ENCODE measurements at places on chromosomes 2 and 18.

GRCh38 chr2:64866797-64867196 is 122.4 kb upstream of the SLC1A4 start:
- no peak for DNase-seq

- DNase-seq = no peak
Observed at GRCh38 chr2:96195410-96196066, 13.1 kb downstream of the STARD7 start.

DNA sequence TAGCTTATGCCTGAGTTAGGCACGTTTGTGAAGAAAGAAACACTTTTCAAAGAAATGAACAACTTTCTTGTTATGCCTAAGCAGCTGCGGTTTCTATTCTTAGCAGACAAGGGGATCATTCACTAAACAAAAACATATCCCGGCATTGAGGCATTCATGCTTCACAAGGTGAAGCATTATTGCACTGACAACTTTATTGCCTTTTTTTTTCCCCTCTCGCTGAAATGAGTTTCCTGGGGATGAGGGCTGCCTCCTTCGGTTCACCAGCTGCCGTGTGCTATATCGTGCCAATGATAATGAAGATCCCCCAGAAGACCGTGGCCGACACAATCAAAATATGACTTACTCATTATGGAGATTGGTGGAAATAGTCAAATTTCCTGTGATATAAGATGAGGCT is 288.2 kb upstream of the ST6GAL2 start:
- no peak for DNase-seq

DNA sequence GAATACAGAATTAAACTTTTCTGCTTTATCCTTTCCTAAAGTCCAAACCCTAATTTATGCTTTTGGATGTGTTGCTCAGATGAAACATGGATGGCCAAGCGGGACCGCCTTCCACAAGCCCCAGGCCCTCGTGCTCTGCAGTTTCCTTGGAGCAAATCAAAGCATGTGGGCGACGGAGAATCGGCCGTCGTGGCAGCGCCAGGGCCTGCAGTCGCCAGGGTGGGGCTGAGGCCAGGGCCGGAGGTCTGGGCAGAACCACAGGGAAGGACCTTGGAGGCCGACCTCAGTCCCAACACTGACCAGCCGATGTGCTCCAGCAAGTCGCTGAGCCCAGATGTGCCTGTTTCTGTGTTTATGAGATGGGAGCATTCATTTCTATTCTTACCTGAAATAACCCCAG is 108.1 kb downstream of the MBP start:
- no peak for DNase-seq

GRCh38 chr2:118632921-118633320 is 214.5 kb downstream of the EN1 start:
- no peak for DNase-seq

DNA sequence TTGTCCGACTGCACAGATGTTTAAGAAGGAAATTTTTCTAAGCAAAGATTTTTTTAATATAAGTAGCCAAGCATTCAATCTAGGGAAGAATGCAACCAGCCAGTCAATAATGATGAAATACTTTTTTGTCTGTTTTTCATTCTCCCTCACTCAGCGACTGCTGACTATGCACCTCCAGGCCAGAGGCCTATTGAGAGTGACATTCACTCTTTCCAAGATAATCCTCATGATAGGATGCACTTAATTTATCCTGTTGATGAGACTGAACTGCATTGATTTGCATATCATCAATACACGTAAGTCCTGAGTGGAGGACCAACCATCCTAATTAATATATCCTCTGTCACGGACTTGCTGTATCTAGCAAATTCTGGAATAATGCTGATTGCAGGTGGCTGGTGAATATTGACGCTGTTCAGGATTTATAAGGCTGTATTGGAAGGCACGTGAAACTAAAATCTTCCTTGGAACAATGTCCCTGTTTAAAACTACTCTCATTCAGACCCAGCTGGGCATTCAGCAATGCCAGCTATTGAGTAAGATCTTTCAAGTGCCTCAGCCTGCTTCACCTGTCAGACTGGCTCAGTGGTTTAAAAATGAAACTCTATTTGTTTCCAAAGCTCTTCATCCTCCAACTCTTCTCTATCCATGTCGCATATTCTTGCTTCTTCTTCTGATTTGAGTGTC is 142.2 kb downstream of the MAP2 start:
- no peak for DNase-seq

- DNase-seq = no peak
Observed at GRCh38 chr2:81672516-81672915, 1368.0 kb upstream of the LRRTM1 start.

GRCh38 chr2:217611056-217611455 is 391.7 kb downstream of the TNS1 start:
- no peak for DNase-seq

- no peak for DNase-seq
Observed at GRCh38 chr2:141557329-141558095, 573.3 kb downstream of the LRP1B start.

- no peak for DNase-seq
Observed at GRCh38 chr18:35268821-35269220, 21.2 kb downstream of the ZSCAN30 start.

- no peak for DNase-seq
Observed at GRCh38 chr2:24072259-24072658, 3.9 kb downstream of the SF3B6 start.

DNA sequence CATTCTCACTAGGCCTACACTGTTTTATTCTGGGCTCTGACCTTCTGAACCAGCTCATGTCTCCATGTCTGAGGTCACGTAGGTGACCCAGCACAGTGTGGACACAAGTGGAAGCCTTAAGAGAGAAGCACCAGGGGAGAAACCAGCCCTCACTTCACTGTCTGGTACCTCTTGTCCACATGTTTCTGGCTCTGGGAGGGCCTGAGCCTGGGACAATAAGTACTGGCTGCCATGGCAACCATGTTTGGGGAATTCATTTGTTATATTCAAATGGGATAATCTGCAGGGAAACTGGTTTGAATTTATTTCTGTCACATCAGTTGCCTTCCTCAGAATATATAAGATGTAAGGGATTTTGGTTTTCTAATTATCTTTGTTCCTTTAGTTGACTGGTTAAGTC is 23.3 kb downstream of the MYO3B start:
- DNase-seq = no peak

DNA sequence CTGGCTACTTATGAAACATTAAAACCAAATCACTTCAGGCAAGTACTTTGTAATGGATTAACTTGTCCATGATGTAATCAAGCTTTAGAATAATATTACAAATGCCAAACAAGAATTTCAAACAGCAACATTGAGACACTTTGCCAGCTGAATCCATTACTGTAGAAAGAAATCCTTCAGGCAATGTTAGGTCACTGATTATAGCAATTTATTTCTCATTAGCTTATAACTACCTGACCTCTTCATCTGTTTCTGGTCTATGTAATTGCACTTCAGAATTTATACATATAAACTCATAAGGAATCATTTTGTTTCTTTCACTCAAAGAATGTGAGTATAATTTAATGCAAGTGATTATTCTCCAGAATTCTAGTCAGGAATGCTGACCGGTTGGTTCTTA is 692.6 kb upstream of the TMEFF2 start:
- DNase-seq = no peak

DNA sequence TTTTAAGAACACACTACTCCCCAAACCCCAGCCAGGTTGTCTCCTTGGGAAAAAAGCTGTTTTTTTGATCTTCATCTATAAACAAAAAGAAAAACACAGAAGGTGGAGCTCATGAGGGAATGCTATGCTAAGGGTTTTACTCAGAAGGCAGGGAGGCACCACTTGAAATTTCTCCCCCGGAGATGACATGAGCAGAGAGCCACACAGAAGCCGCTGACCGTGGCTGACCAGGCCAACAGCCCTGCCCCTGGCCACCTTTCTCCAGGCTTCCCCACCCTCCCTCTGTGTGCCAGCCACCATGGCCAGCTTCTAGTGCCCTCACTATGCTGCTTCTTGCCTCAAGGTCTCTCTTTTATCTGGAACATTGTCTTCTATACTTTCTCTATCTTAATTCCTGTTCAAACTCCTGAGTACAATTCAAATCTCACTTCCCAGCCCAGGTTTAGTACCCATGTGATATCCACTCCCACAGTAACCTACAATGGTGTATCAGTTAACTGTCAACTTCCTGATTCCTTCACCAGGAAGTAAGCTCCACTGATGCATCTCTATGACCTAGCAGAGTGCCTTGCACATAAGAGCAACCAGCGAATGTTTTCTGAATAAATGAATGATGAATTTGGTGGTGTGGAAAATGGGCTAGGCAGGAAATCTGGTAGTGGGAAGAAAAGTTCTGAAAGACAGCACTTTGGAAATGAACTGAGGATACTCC is 15.3 kb downstream of the LAPTM4A start:
- no peak for DNase-seq

DNA sequence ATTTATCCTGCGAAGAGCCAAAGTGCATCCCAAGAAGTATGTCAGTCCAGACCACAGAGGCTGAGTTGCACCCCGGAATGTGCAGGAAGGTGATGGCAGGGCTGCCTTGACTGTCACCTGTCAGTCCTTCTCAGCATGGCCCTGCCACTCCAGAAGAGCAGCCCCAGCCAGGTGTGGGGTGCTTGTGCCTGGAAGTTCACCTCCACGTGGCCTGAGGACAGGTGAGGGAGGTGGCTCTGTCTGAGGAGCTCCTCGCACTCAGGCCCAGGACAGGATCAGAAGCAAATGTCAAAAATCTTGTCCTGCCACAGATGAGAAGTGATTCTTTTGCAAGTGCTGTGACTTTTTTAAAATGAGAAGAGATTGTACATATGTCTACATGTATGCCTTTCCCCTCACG is 31.4 kb upstream of the B3GNT7 start:
- DNase-seq = no peak

GRCh38 chr18:32530947-32531651 is 60.4 kb upstream of the GAREM1 start:
- DNase-seq = no peak

DNA sequence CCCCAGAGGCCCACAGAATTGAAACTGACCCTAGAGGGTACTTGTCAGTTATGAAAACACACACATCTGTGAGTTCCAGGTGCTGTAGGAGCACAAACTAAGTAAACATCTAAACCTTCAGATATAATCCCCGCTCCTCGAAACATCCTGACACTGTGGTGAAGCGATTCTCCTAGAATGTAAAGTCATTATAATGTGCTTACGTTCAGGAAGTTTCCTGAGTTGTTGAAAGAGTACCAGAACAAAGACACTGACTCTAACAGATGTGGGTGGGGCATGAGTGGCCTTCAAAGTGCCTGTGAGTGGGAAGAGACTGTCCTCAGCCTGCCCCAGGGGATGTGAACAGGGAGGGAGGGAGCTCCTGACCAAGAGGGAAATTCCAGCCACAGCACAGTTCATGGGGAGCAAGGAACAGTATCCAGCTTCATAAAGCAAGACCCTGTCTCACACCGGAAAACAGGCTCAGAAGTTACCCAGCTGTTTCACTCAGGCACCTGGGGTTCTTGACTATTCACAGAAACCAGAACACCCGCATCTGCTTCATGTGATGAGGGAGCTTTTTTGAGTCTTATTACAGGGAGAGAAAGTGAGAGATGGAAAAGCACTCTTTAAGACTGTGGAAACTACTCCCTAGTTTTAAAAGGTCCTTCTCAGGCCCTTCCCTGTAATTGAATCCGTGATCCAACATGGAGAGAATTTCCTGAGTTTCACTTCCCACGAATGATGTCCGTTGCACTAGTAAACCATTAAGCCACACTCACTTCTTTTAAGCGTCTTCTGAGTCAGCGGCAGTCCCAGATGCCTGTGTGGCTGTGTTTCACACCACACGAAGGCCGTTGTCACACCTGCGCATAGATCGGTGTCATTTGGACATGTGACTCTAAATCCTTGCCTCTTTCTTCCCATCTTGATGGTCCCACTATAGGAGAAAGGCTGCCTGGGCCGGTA is 88.6 kb upstream of the EML6 start:
- no peak for DNase-seq

Measured in CD4-positive, alpha-beta T cell treated with Interleukin-2 at 100 ng/mL for 4 hours (primary cell).